ENCODE measurements at places on chromosomes 12 and 14.

DNA sequence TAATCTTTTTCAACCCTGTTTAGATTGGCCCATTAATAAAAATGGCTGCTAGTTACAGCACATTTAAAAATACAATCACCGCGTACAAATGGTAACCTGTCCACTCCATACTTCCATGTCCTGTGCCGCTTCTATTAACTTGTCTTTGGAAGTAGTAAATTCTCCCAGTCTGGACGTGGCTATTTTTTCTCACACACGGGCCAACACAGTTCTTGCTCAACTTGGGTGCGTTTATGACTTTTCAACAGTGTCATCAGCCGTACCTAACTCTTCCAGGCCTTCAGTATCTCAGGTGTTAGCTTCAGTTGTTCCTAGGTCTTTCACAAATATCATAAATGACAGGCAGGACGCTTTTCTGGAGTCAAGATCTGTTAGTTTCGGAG, 475 bp upstream of the PCNX1 start:
- no peak for DNase-seq

- DNase-seq = no peak
Measured at GRCh38 chr12:60209933-60210332, 614.1 kb downstream of the SLC16A7 start.

GRCh38 chr12:91355150-91356006, 172.8 kb upstream of the DCN start:
- no peak for DNase-seq

GRCh38 chr12:126895951-126896913, 1370.7 kb upstream of the TMEM132C start:
- DNase-seq = no peak

DNA sequence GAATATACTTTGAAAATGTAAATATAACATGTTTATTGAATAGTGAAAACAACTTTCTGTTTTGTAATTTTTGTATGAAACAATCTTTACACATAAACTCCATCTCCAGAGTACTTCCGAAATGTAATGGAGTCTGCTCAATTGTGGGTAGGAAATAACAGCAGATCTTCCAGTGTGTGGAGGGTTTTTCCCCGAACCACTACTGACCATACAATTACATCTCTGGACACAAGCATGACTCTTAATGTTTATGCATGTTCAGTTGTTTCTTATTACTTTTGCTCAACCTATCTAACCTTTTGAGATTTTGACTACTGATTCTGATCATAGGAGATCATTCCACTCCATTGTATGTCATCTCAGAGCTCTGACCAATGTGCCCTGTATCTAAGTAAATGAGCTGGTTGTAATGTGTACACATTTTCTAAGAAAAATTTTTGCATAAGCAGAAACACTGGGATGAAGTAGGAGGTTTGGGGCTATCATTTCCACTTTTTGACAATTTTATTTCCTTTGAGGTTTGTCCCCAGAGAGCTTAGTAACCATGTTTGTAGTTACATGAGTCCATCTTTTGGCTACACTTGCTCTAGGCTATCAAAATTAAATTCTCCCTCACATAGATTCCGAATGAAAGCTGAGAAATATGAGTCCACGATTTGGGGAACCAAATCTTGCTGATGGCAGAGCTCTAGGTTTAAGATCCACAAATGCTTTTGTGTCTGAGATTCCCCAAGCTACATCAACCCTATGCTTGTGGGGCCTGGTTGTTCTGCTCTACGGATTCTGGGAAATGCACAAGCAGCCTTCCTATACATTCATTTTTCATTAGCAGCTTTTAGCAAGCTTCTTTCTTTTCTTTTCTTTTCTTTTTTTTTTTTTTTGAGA, 21.4 kb upstream of the CLEC4D start:
- no peak for DNase-seq

DNA sequence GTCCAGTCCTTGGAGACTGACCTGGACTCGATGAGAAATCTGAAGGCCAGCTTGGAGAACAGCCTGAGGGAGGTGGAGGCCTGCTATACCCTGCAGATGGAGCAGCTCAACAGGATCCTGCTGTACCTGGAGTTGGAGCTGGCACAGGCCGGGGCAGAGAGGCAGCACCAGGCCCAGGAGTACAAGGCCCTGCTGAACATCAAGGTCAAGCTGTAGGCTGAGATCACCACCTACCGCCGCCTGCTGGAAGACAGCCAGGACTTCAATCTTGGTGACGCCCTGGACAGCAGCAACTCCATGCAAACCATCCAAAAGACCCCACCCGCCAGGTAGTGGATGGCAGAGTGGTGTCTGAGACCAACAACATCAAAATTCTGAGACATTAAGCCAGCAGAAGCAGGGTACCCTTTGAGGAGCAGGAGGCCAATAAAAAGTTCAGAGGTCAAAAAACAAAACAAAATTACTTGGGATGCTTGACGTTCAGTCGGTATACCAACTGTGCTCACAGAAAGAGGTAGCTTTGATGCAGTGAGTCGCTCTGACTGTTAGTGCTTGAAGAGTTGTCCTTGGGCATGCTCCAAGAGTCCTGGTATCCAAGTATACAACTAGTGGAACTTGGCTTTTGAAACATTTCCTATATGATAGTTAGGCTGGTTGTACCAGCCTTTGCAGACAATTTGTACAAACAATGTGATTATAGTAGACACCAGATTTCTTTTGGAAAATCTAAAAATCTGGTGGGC, 4.8 kb downstream of the MED6 start:
- no peak for DNase-seq

GRCh38 chr12:78938341-78939084, 73.9 kb downstream of the SYT1 start:
- DNase-seq = no peak

- no peak for DNase-seq
Measured at GRCh38 chr12:11753150-11753499, 103.7 kb downstream of the ETV6 start.

GRCh38 chr14:76257111-76257803, 105.5 kb downstream of the GPATCH2L start:
- no peak for DNase-seq

GRCh38 chr12:126757326-126757725, 1509.6 kb upstream of the TMEM132C start:
- DNase-seq = no peak

- DNase-seq = no peak
Measured at GRCh38 chr12:49332441-49332861, 4.5 kb downstream of the C1QL4 start.

DNA sequence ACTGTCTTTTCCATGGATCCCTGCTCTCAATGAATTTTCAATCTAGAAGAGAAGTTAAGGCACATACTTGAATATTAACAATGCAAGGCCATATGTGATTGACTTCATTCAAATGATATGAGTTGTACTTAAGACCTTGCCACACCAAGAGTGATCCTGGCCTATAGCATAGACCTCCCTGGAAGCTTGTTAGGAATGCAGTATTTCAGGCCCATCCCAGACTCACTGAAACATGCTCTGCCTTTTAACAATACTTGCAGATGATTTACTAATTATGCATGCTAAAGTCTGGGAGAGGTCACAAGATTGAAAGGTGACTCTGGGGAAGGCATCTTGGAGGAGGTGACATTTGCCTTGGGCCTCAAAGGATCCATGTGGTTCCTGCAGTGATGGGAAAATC, 43.2 kb downstream of the RFX4 start:
- DNase-seq = no peak

- no peak for DNase-seq
Measured at GRCh38 chr12:5870183-5870582, 74.9 kb downstream of the ANO2 start.

DNA sequence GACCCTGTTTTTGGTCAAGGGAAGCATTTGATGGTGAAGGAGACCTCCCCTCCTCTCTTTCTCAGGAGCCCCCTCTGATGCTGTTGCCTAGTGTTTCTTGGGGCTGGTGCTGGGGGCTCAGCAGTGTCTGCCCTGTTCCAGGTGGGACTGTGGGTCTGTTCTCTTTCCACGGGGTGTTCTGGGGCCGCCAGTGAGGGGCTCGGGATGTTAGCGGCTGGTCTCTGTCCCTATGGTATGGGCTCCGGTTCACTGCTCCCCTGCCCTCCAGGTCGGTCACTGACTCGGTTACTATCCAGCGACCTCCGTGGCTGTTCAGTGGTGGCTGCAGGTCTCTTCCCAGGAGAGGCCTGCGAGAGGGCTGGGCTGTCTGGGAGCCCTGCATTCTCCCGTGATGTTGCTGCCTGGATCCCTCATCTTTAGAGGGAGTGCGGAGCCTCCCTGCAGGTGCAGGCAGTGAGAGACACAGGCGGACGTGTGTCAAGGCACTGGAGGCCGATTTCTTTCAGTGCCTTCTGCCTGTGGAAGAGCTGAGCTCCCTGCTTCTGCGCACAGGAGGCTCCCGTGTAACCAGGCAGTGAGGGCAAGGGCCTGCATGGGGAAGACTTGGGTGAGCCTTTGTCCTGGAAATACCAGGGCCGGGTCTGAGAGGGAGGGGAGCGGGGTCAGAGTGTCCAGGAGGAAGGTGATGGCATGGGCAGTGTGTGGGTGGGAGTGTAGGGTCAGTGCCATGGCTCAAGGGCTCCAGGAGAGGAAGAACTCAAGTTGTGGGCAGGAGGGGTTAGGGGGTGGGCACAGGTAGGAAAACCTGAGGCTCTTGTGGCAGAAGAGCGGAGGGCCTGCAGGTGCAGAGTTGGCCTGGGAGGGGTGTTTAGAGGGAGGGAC, 362.6 kb downstream of the TMEM121 start:
- no peak for DNase-seq

GRCh38 chr14:51167587-51168214, 72.3 kb upstream of the TMX1 start:
- no peak for DNase-seq

GRCh38 chr12:66279123-66279712, 23.1 kb upstream of the HELB start:
- no peak for DNase-seq

- no peak for DNase-seq
Measured at GRCh38 chr14:104601786-104602185, 2.8 kb downstream of the TMEM179 start.

DNA sequence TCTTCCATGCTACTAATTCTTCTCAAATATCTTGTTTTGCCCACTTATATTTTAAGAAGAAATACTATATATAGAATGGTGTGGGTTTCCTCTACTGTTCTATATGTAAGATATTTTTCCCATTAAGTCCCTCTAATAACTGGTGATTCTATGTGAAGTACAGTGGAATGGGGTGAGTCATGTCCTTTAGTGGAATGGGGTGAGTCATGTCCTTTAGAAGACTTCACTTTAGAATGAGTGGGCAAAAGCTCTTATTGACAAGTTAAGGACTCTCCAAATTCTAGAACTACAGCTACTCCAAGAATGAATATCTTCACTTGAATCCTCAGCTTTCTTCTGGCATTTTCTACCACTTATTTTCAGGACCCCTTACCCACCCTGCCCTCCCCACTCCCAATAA, 349.9 kb downstream of the ETNK1 start:
- no peak for DNase-seq

GRCh38 chr14:74875941-74876913, at the start of gene PROX2:
Gene PROX2 (minus strand): TSS chr14:74876145. CDS start chr14:74863834, 12,311 bp downstream.
- no peak for DNase-seq

GRCh38 chr12:127118251-127118650, 1148.7 kb upstream of the TMEM132C start:
- DNase-seq = no peak

DNA sequence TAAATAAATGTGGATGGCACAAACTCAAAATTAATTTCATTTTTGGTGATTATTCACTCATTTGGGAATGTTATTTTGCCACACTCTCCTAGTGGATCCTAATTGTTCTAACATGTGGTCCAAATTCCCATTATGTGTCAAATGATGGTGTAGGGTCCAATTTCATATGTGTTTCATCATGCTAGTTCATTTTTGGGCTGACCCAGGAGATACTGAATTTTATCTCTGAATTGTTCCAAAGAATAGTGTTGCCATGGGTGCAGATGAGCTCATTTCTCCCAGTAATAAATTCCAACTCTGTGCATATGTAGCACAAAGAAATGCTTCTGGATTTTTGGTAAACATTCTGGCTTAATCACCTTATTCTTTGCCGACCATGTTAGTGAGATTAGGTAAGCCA, 23.5 kb upstream of the SEL1L start:
- DNase-seq = no peak

DNA sequence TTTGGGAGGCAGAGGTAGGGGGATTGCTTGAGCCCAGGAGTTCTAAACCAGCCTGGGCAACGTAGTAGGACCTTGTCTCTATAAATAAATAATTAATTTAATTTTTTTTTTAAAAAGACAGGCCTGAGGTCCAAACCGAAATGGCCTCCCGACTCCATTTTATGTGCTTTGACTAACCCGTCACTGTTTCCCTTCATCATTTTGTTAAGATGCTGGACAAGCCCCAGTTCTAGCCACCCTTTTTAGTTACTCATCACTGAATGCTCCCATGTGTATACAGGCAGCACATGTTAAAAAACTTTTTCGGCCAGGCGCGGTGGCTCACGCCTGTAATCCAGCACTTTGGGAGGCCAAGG, 83.6 kb upstream of the RESF1 start:
- DNase-seq = no peak

GRCh38 chr12:131442337-131442918, 268.5 kb upstream of the SFSWAP start:
- no peak for DNase-seq

- no peak for DNase-seq
Measured at GRCh38 chr12:53071591-53072551, 7.3 kb downstream of the SPRYD3 start.

- no peak for DNase-seq
Measured at GRCh38 chr12:26867080-26867479, 34.1 kb upstream of the ITPR2 start.

DNA sequence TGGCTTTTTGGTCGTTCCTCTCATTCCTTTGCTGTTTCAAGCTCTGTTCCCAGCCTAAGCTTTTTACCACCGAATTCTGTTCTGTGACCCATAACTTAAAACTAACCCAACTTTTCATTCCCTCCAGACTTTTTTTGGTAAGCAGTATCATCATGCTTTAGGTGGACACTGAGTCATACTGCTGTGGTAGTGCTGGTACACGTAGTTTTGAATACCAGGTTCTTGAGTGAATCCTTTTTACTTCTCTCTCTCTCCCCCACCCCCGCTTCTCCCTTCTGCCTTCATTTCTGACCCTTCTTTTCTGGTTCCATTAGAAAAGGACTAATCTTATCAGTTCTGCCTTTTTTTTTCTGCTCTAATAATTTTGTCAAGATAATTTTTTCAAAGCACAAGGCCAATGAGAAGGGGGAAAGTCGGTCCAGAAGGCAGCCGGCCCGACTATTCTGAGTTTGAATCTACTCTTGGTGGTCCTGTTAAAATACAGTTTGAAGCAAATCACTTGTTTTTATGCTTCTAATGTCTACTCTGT, 2.3 kb upstream of the MDM2 start:
- no peak for DNase-seq

- no peak for DNase-seq
Measured at GRCh38 chr12:52975820-52976573, 27.1 kb downstream of the KRT18 start.

GRCh38 chr12:95859344-95859816, 628 bp downstream of the SNRPF start:
- DNase-seq = no peak

- no peak for DNase-seq
Measured at GRCh38 chr14:58060077-58060476, 91.9 kb downstream of the ARMH4 start.

- DNase-seq = no peak
Measured at GRCh38 chr12:68267892-68268396, 14.5 kb upstream of the IL22 start.

- DNase-seq = no peak
Measured at GRCh38 chr14:98956181-98956580, 315.8 kb downstream of the BCL11B start.

- DNase-seq = no peak
Measured at GRCh38 chr12:69947897-69948296, 122.9 kb downstream of the MYRFL start.

GRCh38 chr12:48972213-48972951, 847 bp upstream of the WNT10B start:
- no peak for DNase-seq

GRCh38 chr12:96431067-96431466, 30.8 kb upstream of the CDK17 start:
- DNase-seq = no peak

Data from GOT3 (cell line).